Erythroblast (primary cell): ENCODE measurements at places on chromosomes 6 and 20.
A peak's percentile ranks its signal among the peaks of the same experiment; 100 is the strongest.

DNA sequence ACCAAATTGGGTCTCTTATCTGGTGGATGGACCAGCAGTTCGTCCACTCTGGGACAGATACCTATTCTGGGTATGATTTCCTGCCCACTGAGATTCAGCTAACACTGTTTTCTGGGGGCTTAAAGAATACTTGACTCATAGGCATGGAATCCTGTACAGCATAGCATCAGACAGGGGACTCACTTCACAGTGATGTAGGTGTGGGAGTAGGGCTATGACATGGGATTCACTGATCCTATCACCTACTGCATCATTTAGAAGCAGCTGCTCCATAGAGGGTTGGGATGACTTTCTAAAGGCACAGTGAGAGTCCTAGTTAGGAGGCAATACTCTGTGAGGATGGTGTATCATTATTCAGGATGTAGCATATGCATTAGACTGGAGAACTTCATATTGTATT, 74.5 kb upstream of the AHI1 start:
- DNase-seq, result no peak

DNA sequence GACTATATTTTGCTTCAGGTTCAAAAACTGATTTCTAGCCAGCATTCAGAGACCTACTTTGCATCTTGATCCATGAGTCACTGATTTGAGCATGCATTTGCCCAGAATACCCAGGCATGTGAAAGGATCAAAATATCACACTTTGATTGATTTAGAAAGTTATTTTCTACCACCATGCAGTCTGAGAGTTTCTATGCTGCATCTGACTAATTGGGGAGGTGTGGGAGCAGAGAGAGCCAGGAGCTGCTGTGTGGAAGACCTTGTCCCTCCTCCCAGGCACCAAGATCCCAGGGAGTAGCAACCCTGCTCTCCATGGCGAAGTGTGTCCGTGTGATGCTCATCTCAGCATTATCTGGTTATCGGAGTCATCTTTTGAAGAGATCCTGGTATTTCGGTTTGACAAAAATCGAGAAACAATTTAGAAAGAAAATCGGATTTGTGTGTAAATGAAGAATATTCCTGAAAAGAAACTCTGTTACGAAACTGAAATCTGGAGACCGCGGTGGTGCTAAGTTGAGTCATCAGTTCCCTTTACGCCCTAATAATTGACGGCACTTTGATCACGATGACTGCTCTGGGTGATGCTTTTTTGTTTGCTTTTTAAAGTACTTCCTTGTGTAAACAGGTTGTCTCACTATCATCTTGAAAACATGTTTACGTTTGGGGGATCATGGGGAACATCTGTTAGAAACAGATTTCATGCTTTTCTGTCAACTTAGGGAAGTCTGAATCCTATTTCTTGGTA, 193.4 kb downstream of the BACH2 start:
- DNase-seq, result no peak

- no peak for DNase-seq
Observed at GRCh38 chr6:49264909-49265308, 198.1 kb downstream of the MMUT start.

DNA sequence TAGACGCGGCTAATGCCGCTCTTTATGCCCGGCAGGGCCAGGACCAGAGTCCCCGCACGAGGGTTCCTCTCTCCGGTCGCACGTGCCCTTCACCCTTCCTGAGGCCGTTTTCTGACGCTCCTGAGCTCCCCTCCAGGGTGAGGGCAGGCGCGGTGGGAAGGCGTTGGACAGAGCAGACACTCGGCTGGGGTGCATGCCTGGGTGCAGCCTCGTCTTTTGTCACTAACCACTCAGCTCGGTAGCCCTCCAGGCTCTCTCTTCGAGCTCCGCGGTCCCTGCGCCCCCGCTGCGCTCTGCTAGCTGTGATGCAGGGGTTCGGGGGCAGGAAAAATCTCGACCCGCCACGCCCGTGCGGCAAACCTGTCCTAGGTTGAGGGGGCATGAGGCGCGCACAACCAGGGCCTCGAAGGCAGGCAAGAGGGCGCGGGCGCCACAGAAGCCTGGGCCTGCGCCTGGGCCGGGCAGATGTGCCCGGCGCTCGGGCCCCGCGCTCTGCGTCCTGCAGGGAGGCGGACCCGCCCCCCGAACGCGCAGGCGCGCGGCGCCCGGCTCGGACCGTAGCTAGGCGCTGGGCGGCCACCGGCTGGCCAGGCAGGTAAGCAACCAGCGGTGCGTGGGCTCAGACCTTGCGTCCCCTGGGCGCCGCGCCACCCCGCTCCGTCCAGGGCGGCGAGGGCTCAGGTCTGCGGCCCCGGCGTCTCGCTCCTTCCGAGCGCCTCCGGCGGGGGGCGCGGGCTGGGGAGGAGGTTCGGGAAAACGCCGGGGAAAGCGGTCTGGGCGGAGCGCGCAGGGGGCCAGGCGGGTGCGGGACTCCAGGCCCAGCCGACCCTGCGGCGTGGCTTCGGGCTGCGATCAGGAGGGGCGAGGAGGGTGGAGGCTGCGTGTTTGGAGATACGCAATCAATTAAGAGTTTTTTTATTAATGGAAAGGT, at the start of gene L3MBTL1:
L3MBTL1 (plus strand) TSS at position 548 of the 931 bp plus-strand sequence. CDS start 5,807 bp downstream, outside the sequence.
- DNase-seq, result peak; percentile 49
